ENCODE measurements at places on chromosomes 1 and 21. TPM values are rescaled to one million over a fixed set of nuclear protein-coding genes. Genes with fewer than 3 reads are reported as not detected.

ADCY10 gene
- 0.13 TPM for total RNA-seq

IL10 gene
- total RNA-seq, result 0.16 TPM

CD48 gene
- total RNA-seq, result not detected

PCP4 gene
- 15.8 TPM for total RNA-seq

HSPB7 gene
- total RNA-seq, result 83.9 TPM

LCE3E gene
- not detected for total RNA-seq

SYT2 gene
- 0.06 TPM for total RNA-seq

UTS2 gene
- total RNA-seq, result not detected

MAP3K21 gene
- not detected for total RNA-seq

LCE2C gene
- not detected for total RNA-seq

FCRL4 gene
- total RNA-seq, result not detected

CLIC6 gene
- total RNA-seq, result 0.03 TPM

AGT gene
- total RNA-seq, result 1.6 TPM

FABP3 gene
- total RNA-seq, result 6.1 TPM

GPR37L1 gene
- 0.02 TPM for total RNA-seq

NMNAT2 gene
- not detected for total RNA-seq

SRM gene
- 64.4 TPM for total RNA-seq

ALX3 gene
- total RNA-seq, result not detected

TMIGD3 gene
- not detected for total RNA-seq

MAN1C1 gene
- 74.6 TPM for total RNA-seq

LYPD8 gene
- total RNA-seq, result 1.6 TPM

ERICH3 gene
- total RNA-seq, result not detected

OR10K2 gene
- not detected for total RNA-seq

KCNK2 gene
- total RNA-seq, result not detected

AMY1B gene
- total RNA-seq, result not detected

FCRLB gene
- 6.2 TPM for total RNA-seq

NENF gene
- total RNA-seq, result 74.0 TPM

NUDT17 gene
- total RNA-seq, result 1.1 TPM

CFAP298 gene
- 35.4 TPM for total RNA-seq

HOOK1 gene
- total RNA-seq, result 0.20 TPM

GPR25 gene
- not detected for total RNA-seq

USP25 gene
- total RNA-seq, result 37.6 TPM

Data from SJCRH30 (cell line).